ENCODE measurements at places on chromosomes 2 and 18.

DNA sequence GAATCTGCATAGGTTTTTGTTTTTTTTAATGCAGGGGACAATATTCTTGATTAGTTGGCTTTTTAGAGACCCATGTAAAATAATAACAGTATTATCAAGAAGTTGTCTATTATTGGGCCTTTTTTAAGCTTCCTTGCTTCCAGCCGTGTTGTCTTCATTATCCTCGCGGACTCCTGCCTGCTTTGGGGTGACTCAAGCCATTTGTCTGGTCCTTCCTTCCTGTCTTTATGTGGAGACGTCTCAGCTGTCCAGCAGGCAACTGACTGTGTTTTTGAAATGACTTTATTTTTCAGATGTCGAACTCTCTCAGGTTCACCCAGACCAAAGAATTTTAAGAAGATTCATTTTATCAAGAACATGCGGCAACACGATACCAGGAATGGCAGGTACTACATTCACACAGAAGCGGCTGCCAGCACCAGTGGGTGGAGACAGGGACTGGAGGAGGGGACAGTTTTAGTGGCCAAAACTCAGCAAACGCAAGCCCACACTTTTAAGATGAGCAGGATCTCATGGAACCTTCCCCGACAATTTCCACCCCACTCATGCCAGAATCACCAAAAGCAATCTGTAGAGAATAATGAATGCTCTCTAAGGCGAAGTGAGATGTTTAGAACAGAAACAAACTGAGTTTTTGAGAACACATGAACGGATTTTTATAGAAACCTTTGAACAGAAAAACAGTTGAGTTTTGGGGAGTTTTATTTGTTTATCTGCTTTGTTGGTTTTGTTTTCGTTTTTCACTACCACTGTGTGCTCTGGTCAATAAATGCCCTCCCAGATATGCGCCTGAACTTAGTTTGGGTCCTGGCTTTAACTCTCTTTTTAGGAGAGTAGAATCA is 59.1 kb downstream of the CABLES1 start:
- no peak for DNase-seq
- H3K4me3 ChIP-seq, result no peak overlapping the region
- no peak overlapping the region for H3K27ac ChIP-seq
- H3K36me3 ChIP-seq, result peaks cover 2% of the 10 kb centered on the region
- peaks cover 2% of the 10 kb centered on the region for H3K4me1 ChIP-seq

- no peaks in the 10 kb centered on the region for H3K27me3 ChIP-seq
- H3K27ac ChIP-seq, result no peak within 1 kb of the TSS
- H3K36me3 ChIP-seq, result no peaks in the 10 kb centered on the region
- peak; percentile 96 for DNase-seq
- H3K4me1 ChIP-seq, result peaks cover 7% of the 10 kb centered on the region
Measured at GRCh38 chr18:24138789-24139616, at the start of gene CABYR. CABYR (plus strand) TSS chr18:24139062; CDS start chr18:24143115, 4,053 bp downstream.

DNA sequence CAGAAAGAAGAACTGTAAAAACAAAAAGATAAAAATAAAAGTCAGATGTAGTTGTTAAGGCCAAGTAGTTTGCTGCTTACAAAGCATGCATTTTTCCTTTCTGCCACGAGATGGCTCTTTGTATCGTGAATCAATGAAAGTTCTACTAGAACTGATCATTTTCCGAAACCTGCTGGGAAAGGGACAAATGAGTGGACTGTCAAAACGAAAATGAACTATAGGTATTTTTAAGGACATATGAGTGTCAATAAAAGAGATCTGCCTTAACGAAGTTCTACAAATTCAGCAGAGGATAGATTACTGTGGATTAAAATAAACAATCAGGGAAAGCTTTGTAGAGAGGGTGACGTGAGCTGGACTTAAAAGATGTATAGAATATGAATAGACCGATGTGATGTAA is 15.0 kb upstream of the ELOA2 start:
- H3K36me3 ChIP-seq, result no peaks in the 10 kb centered on the region
- H3K27ac ChIP-seq, result no peak overlapping the region
- DNase-seq, result peak; percentile 51
- no peaks in the 10 kb centered on the region for H3K4me1 ChIP-seq

- no peaks in the 10 kb centered on the region for H3K27me3 ChIP-seq
- no peaks in the 10 kb centered on the region for H3K4me1 ChIP-seq
- H3K36me3 ChIP-seq, result no peaks in the 10 kb centered on the region
- H3K4me3 ChIP-seq, result no peak overlapping the region
Measured at GRCh38 chr2:183927406-183928325, 670.7 kb upstream of the ZNF804A start.

- H3K4me1 ChIP-seq, result no peaks in the 10 kb centered on the region
- no peaks in the 10 kb centered on the region for H3K27me3 ChIP-seq
- H3K27ac ChIP-seq, result no peak overlapping the region
- DNase-seq, result no peak
- H3K36me3 ChIP-seq, result no peaks in the 10 kb centered on the region
Measured at GRCh38 chr2:50680646-50681045, 351.3 kb downstream of the NRXN1 start.

DNA sequence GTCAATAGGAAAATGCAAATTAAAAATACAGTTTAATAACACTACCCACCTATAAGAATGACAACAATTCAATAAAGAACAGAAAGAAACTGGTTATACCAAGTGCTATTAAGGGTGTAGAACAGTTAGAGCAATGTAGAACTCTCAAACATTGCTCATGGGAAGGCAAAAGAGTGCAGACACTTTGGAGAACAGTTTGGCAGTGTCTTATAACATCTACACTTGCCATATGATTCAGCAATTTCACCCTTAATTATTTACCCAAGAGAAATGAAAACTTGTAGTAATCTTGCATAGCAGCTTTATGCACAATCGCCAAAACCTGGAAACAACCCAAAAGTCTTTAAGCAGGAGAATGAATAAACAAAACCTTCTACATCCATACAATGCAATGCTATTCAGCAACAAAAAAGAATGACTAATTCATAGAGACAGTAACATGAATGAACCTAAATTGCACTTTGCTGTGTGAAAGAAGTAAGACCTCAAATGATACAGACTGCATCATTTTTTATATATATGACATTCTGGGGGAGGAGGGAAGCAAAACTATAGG is 455.2 kb downstream of the THSD7B start:
- no peak overlapping the region for H3K4me3 ChIP-seq
- DNase-seq, result no peak
- no peaks in the 10 kb centered on the region for H3K36me3 ChIP-seq
- H3K4me1 ChIP-seq, result no peaks in the 10 kb centered on the region
- H3K27me3 ChIP-seq, result no peaks in the 10 kb centered on the region
